Stromal cell of bone marrow (primary cell): ENCODE measurements at places on chromosomes 12 and 14.

DNA sequence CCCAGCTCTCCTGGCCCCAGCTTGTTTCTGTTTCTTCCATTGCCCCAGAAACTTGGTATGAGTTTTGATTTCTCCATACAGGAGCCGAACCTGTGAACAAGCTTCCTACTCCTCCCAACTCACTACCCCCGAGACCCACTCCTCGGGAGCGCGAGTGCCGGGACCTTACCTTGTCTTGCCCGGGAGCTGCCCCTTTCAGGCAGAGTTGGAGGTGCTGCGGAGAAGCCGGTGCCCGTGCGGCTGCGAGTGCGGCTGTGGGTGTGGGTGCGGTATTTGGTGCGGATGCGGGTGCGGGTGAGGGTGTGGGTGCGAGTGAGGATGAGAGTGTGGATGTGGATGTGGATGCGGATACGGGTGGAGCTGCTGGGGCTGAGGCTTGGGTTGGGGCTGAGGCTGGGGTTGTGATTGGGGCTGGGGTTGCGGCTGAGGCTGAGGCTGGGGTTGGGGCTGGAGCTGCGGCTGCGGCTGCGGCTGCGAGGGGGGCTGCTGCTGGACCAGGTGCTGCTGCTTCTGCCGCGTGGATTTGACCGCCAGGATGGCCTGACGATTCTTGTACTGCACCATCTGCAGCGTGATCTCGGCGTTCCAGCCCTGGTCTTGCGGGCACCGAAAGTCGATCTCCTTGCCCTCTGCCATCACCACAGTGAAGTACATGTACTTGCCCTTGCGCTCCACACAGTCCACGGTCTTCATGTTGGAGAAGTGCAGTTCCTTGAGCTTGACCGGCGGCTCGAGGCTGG is 1.1 kb downstream of the PHLDA1 start:
- DNase-seq = no peak

DNA sequence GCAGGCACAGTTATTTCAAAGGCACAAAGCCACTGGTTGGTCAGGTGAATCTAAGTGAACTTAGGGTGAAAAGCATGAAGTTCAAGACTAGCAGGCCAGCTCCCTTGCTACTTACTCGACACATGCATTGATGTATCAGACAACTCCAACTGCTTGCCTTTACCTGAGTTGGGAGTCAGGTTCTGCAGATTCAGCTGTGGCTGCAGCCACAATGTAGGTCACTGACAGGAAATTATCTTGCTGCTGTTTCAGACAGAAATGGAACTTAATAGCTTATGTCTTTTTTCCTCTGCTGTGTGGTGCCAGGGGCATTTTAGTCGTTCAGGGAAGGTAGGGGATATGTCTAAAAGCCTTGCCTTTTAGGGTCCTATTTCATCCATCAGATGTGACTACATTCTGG is 125.6 kb upstream of the RPH3A start:
- no peak for DNase-seq

DNA sequence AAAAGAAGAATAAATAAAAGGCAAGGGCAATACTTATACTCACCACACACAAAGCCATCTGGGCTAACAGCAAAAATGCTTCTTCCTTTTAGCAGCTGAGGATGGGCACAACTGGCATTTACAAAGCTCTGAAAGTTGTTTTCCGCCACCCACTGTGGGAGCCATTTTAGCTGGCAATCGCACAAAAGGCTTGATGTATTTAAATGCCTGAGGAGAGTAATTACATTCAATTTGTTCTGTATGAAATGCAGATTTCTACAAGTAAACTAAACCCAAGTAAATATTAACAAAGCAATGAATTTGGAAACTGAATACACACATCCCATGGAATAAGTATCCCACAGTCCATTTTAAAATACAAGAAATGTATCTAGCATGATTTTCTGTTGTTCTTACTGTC is 37.5 kb downstream of the LRIG3 start:
- DNase-seq = no peak

- no peak for DNase-seq
Measured at GRCh38 chr14:105178069-105178867, 2.8 kb downstream of the NUDT14 start.

DNA sequence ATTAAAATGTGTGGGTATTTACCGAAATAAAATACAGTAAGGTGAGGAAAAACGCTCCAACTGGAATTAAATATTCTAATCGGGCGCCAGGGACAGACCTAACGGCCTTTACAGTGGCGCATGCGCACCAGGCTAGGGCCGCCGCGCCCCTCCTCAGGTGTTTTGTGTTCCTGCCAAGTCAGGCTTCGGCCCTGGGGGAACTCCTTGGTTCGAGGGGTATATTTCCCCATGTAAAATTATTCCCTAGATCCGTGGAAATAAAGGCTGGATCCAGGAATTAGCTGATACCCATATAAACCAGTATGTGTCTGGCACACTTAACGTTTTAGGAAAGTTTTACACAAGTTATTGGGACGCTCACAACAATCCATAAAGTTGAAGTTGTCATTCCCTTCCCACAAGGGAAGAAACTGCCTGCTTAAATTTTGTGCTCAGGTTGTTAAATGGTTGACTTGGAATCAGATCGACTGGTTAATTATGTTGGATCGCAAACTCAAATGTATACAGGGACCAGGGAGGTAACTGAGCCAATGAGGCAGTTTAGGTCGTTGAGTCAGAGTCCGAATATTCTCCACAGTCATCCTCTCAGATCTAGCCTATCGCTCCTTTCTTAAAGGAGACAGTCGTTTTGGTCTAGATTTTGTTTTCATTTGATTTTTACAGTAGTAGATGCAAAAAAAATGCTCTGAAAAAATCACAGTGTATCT is 621 bp upstream of the ANAPC7 start:
- peak; percentile 22 for DNase-seq

- DNase-seq = no peak
Measured at GRCh38 chr14:76138119-76138757, 13.5 kb upstream of the GPATCH2L start.

DNA sequence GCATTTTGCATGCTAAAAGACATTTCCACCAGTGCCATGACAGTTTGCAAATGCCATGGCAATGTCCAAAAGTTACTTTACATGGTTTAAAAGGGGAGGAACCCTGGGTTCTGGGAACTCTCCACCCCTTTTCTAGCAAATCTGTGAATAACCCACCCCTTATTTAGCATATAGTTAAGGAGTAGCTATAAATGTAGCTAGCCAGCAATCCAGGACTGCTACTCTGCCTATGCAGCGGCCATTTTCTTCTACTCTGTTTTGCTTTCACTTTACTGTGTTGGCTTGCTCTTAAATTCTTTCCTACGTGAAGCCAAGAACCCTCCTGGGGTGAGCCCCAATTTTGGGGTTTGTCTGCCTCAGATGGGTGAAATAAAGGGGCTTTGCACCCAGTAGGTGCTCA is 141.0 kb downstream of the PTPN11 start:
- no peak for DNase-seq

DNA sequence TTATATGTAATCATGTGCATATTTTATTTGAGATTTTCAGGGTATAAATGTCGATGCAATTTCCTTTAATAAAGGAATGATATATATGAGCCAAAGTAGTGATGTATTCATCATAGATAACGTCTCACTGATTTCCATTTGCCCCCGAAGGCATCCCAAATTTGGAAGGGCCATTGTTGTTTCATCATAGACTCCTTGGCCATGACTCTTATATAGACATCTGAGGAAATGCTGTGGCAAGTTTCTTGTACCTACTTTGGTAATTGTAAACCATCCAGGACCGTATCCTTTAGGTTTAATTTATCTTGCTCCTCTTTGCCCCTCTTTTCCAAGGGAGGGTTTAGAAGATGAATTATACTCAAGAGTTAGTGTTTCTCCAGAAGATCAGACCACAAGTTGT is 84.7 kb downstream of the SAMD4A start:
- DNase-seq = no peak

DNA sequence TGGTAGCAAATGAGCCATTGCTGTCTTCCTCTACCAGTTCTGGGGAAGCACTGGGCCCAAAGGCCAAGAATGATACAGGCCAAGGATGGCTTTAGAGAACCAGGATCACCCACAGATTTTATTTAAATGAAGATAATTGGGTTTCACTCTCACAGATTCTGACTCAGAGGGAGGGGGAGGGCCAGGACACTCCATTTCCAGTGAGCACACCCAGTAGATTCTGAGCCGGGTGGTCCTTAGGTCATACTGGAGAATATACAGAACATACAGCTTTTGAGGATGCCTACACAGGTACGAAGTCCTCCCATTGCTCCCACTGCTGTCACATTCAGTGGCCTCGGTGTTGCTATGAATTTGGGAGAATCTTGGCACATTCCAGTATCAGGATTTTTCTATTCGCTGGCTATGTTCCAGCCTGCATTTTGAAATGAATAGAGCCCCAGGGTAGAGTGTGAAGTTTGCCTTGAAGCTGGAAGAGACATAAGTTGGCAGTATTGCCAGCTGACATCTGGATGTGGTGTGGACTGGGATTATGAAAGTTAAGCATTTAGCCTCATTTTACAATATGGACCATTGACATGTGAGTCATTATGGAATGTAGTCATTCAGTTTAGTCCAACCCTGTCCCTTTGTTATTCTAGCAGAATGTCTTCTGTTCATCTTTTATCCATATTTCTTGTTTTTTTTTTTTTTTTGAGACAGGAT is 45.8 kb upstream of the POC1B start:
- DNase-seq = peak; percentile 36
